ENCODE measurements at places on chromosomes 2 and 18.

DNA sequence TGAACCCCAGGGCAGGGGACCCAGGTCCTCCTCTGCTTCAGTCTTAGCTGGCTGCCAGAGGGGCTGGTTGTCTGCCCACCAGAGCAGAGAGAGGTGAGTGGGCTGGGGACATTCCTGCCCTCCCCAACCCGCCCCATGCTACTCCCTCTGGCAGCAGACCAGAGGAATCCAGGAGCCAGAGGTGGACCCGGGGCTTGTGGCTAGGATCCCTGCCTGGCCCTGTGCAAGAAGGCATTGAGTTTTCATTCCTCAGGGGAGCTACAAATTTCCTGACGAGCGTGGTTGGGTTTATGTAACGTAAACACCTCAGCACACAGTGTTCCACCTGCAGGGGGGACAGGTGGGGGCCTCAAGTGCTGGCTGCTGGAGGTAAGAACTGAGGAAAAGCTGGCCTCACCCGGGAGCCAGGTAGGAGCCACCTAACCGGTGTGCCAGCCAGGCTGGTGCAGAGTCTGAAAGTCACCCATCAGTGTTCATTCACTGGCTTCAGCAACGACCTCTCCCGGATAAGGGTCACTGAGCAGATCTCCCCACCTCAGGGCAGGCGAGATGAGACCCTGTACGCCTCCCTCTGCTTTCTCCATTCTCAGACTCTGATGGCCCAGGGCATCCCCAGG lies 246.8 kb downstream of the DYSF start:
- DNase-seq = peak; percentile 36

- DNase-seq = no peak
Measured at GRCh38 chr18:48546396-48546795, 7.6 kb downstream of the CTIF start.

GRCh38 chr2:200624658-200625057 lies 38.8 kb downstream of the AOX1 start:
- DNase-seq = no peak

DNA sequence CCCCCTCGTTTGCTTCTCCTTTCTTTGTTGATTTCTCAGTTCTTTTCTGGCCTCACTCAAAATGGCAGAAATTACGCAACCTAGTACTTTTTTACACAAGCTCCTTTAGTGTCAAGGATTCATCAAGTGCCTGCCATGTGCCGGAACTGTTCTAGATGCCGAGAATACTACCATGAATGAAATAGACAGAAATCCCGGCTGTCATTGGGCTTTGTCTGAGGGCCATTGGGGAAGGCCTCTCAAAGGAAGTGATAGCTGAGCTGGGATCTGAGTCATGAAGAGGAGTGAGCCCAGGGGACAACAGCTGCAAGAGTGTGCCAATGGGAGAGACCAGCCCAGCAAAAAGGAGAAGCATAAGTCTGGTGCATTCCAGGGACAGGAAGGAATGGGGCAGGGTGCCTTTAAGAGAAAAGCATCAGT lies 34.3 kb upstream of the PPP1CB start:
- DNase-seq = peak; percentile 62

- DNase-seq = no peak
Measured at GRCh38 chr2:96530474-96531357, 5.8 kb upstream of the ARID5A start.

DNA sequence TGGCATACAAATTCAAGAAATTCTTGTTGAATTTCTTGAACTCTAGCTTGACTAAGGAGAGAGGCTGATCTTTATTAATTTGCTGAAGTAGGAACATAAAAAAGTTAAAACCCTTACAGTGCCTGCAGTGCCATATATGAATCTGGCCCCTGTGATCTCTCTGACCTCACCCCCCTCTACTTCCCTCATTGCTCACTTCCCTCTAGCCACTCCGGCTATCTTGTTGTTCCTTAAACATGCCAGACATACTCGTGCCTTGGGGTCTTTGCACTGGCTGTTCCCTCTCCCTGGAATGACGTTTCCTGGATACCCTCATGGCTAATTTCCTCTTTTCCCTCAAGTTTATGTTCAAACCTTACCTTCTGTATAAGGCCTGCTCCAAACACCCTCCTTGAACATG lies 246.3 kb upstream of the SIX2 start:
- no peak for DNase-seq

DNA sequence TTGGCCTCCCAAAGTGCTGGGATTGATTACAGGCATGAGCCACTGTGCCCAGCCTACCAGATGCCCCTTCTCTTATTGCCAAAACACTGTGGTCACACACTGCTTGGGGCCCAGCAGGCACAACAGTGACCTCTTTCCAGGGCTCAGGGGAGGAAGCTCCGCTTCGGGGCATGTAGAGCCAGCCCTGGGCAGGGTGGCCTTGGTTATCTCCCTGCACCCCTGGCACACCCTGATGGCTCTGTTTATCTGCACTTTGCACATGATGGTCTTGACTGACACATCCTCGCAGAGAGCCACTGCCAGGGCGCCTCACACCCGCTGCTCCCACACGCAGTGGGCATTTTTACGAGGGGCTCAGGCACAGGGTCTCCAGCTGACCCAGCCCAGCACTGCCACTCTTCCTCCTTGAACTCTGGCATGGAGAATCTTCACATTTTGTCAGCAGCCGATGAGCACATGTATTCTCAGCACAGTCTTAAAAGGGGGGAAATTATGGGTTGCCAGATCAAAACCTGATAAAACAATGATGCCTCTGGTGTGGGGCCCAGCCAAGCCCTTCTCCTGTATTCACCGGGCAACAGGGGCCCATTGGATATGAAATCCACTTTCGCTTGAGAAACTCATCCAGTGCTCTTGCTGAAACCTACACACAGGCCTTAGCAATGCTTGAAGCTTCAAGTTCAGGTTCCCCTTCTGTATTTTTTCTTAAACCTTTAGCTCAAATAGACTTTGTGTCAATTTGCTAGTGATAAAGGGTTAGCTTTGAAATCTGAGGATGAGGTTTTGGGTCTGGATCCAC lies 5.9 kb downstream of the GYPC start:
- no peak for DNase-seq

Data from left hindlimb (tissue), 1 donor.